Spleen (tissue), 13 donors: ENCODE measurements at places on chromosomes 6 and 20. TPM values are rescaled to one million over a fixed set of nuclear protein-coding genes. Genes with fewer than 3 reads are reported as not detected.

GRCh38 chr6:82361631-82362030 is 2.0 kb upstream of the TPBG start:
- DNase-seq = no peak

SLC22A3 gene
- 0.87 TPM for total RNA-seq

DNA sequence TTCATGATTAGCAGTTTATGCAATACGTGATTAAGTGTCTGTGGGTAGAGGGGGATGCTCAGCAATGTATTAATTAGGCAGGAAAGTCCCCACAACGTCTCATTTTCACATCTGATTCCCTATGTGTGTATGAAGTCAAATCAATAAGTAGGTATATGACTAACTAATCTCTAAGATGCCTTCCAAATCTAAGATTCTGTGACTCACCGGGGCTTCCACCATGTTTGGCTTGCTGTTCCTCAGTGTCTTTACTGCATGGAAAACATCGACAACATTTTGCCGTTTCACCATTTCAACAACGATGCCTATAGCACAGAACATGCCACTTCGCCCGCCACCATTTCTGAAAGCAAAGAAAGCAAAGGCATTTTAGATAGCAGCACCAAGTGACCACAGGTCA is 72.0 kb upstream of the THEMIS start:
- no peak for DNase-seq

FOXA2 gene
- total RNA-seq = not detected

GRCh38 chr6:26109772-26110171 is 22.5 kb downstream of the HFE start:
- DNase-seq = no peak

- peak; percentile 75 for DNase-seq
These were observed 13.2 kb upstream of the IRF4 start for GRCh38 chr6:378090-378957.

PGC gene
- not detected for total RNA-seq

OVOL2 gene
- not detected for total RNA-seq

DNA sequence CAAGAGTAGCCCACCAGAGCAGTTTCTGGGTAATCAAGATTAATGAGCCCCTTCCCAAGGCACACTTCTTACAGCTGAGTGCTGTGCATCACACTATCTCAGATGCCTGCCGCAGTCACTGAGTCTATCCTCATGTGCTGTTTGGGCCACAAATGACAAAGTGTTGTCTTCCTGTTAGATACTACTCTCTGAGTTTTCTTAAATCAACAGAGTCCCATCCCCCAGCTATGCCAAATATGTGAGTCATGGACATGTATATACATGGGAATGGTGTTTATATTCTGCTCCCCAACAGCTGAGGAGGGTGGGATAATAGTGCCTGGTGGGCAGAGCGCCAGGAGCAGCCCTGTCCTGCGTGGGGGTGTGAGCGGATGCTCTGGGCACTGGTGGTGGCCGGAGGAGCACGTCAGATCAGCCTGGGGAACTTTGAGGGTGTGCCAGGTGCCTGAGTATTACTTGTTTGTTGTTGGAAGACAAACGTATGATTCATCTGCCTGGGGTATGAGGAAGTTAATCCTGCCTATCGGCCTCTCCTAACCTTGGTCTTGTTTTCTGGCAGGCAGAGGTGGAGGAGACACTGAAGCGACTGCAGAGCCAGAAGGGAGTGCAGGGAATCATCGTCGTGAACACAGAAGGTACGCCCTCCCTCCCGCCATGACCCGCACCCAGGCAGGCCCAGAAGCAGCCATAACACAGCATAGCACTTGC is 9.6 kb downstream of the DYNLRB1 start:
- DNase-seq = no peak

MACROD2 gene
- total RNA-seq = 4.1 TPM

GRCh38 chr6:170028629-170029345 is 262.1 kb downstream of the DLL1 start:
- peak; percentile 72 for DNase-seq

TSBP1 gene
- not detected for total RNA-seq

TRIM40 gene
- 0.20 TPM for total RNA-seq

- DNase-seq = no peak
These were observed 324.2 kb upstream of the CITED2 start for GRCh38 chr6:139698526-139699176.

DIDO1 gene
- total RNA-seq = 77.2 TPM

DNA sequence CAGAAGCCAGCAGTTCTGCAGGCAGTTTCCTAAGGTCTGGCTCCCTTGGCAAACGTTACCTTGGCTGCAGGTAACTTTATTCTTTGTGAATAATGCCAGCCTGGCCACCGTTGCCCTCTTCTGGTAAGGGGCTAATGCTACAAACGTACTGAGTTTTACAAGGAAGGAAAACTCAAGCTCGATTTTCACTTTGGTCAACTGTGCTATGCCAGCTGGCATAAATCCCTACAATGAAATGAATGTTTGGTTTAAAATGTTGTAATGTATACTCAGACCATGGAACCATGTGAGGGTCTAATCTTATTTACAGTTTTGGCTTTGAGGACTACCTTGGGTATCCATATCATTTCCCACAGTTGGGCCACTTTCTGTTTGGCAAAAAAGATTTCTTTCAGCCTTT is 101.4 kb downstream of the SLX4IP start:
- no peak for DNase-seq

DNA sequence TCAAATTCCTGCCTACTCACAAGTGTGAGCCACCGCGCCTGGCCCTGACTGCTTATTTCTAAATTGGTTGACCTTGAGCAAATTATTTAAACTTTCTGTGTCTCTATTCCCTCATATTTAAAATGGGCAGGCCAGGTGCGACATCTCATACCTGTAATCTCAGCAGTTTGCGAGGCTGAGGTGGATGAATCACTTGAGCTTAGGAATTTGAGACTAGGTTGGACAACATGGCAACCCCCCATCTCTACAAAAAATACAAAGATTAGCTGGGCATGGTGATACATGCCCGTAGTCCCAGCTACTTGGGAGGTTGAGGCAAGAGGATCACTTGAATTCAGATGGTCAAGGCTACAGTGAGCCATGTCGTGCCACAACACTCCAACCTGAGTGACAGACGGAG is 26.5 kb downstream of the DCBLD1 start:
- no peak for DNase-seq

OR2H1 gene
- not detected for total RNA-seq

DNA sequence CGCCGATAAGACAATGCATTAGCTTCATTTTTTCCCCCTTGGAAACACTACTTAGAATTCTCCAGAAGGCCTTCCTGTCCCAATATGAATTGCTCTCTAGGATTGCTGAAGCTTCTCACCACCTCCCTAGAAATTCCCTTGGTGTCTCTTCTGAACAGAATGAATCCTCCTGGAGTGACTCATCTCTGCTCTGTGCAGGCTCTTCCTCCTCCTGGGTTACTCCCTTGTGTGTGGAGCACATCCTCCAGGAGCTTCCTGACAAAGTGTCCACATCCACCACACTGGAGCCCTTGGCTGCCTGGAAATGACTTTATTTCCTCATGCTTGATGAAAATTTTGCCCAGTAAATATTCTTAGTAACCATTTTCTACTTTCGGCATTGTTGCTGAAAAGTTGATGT is 54.4 kb downstream of the DTNBP1 start:
- no peak for DNase-seq

GRCh38 chr6:131844243-131844841 is 36.5 kb downstream of the ENPP1 start:
- no peak for DNase-seq

- peak; percentile 91 for DNase-seq
These were observed 23.8 kb upstream of the BNIP5 start for GRCh38 chr6:36360241-36361054.

DNA sequence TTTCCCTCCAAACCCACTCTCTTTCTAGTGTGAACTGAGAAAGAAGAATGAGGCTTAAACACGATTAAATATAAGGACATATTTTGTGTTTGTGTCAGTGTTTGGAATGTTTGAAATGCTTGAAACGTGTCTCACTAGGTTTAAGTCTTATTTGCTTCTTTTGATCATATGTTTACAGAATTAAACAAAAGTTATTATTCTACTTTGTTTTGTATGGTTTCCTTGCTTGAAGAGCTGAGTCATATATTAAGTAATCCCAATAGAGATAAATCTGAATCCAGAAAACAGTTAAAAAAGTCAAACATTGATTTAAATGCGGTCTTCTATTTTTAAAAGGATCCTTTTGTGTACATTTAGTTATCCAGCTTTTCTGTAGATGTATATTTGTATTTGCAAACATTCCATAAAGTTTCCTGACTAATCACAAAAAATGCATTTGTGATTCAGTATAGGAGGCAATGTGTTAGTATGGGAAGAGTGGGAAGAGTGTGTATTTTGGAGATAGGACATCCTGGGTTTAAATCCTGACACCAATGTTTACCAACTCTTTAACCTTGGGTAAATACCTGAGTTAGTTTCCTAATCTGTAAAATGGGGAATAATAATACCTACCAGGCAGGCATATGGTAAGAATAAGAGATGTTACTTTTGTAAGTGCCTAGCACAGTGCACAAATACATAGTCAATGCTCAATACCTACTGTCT is 72.9 kb downstream of the TSBP1 start:
- DNase-seq = no peak

- no peak for DNase-seq
These were observed 17.7 kb downstream of the GJA1 start for GRCh38 chr6:121453191-121453590.

DNA sequence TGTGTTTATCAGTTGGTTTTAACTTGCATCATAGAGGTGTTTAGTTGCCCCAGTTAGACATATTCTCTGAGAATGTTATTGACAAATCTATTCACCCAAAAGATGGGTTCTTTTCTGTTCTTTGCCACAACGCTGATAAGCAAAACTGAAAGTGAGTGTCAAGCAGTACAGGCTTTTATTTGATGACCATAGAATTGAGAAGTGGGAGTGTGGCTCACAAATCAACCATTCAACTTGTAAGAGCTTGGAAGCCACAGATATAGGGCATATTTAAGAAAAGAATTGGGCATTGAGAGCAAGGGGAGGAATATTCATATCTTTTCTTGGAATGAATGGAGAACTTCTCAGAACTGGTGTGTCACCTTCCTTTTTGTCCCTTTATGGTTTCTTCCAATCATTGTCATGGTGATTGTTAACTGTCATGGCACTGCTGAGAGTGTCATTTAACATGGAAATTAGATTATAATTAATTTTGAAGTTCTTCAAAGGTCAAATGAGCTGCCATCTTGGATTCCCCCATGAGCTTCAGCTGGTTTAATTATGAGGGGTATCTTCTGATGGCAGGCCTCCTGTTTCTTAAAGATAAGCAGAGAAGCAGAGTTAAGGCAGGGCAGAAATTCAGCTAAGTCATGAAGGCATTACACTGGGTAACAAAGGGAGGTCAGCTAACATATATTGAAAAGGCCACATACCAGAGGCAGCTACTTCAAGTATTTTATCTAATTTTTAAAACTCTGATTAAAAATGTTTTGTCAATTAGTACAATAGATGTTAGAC is 254.0 kb upstream of the HTR1E start:
- no peak for DNase-seq

NNAT gene
- total RNA-seq = not detected
